Subcutaneous preadipocyte (primary cell): ENCODE measurements at places on chromosomes 16 and 17. TPM values are rescaled to one million over a fixed set of nuclear protein-coding genes. Genes with fewer than 3 reads are reported as not detected.

Gene CACNA1G
- total RNA-seq: 0.39 and 0.73 TPM in 2 replicates

Gene UTS2R
- total RNA-seq: not detected in 2 replicates

Gene TBC1D3E
- not detected in 2 replicates for total RNA-seq

Gene ABCC3
- 40.8 and 43.0 TPM in 2 replicates for total RNA-seq

Gene FOXN1
- not detected in 2 replicates for total RNA-seq

Gene AANAT
- under 0.01 TPM in 1 of 2 replicates, not detected in the other for total RNA-seq

Gene ADAM11
- total RNA-seq: 0.59 and 0.73 TPM in 2 replicates

Gene TLCD1
- 3.1 and 4.0 TPM in 2 replicates for total RNA-seq

Gene CES1
- total RNA-seq: 2.6 and 37.7 TPM in 2 replicates

Gene FOXC2
- total RNA-seq: 1.1 and 4.5 TPM in 2 replicates

Gene MAP2K4
- total RNA-seq: 16.2 and 25.6 TPM in 2 replicates

Gene MFAP4
- total RNA-seq: 1.2 and 3.7 TPM in 2 replicates

Gene HIGD1B
- not detected in 2 replicates for total RNA-seq

Gene ADAMTS18
- not detected in 2 replicates for total RNA-seq

Gene WFDC1
- total RNA-seq: under 0.01 and 0.20 TPM in 2 replicates
